ENCODE measurements at places on chromosomes 7 and 10.
A peak's percentile ranks its signal among the peaks of the same experiment; 100 is the strongest.

GRCh38 chr10:60989400-60989876, 45.5 kb upstream of the RHOBTB1 start:
- DNase-seq, result no peak

GRCh38 chr7:37518266-37518665, 69.6 kb upstream of the ELMO1 start:
- DNase-seq, result no peak

DNA sequence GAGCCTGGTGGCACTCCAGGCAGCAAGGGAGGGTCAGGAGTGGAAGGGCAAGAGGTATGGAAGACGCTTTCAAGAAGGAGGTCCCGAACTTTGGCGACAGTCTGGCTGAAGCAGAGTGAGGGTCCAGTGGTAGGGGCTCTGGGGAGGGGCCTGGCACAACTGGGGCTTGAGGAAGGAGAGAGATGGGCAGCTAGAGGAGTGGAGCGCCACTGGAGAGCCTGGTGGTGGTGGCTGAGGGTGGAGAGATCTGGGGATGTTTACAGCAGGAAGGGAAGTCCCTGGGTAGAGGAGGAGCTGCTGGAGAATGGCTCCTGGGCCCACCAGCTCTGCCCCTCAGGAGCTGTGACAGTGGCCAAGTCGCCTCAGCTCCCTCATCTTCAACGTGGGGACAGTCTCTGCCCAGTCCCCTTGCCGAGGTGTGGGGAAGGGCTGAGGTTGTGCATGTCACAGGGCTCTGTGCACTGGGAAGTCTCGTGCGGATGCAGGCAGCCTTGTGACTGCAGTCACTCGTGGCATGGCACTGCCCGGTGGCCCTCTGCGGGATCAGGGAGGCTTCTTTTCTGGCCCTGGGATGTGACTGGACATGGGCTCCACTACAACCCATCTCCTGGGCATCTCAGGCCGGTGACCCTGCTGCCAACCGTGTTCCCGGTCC, 18.5 kb downstream of the UBTD1 start:
- no peak for DNase-seq

DNA sequence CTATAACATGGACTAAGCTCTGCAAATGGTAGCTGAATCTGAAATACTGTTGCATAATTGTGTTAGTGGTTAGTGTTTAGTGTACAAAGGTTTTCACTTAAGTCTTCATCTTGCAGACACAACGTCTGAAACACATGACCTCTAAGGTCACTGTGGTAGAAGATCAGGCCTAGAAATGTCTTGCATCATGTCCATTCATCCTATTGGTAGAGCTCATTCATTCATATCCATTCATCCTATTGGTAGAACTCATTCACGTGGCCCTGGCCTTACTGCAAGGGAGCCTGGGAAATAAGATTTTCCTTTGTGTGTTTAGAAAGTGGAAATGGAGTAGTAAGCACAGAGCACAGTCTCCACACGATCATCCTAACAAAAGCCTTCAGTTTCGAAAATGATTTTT, 485.8 kb downstream of the PLXNA4 start:
- no peak for DNase-seq

DNA sequence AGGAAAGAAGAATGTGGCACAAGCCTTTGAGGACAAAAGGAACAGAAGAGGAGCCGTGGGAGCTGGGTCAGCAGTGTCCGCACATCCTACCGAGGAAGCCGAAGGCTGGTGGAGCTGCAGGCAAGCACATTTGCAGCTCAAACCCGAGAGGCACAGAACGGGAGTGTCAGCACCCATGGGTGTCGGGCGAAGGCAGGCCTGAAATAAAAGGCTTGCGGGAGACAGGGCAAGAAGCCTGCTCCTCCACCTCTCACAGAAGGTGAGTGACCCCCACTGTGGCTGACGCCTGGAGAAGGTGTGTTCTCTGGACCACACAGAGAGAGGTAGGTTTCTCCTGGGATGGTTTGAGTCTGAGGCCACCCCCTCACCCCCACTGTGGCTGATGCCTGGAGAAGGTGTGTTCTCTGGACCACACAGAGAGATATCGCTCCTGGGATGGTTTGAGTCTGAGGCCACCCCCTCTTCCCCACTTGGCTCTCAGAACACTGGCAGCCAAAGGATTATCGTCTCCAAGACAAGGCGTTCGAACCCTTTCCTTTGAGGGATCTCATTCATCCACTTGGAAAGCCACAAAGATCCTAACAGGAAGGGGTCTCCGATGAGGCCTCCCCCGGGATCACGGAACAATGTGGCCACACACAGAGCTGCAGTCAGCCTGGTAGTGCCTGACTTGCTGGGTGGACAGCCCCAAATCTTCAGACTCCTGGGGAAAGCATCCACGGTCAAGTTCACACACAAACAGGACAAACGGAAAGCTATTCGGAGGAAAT, 21.6 kb upstream of the GTPBP4 start:
- DNase-seq, result no peak

- DNase-seq, result no peak
Measured at GRCh38 chr7:87021285-87021684, 38.2 kb downstream of the ELAPOR2 start.

DNA sequence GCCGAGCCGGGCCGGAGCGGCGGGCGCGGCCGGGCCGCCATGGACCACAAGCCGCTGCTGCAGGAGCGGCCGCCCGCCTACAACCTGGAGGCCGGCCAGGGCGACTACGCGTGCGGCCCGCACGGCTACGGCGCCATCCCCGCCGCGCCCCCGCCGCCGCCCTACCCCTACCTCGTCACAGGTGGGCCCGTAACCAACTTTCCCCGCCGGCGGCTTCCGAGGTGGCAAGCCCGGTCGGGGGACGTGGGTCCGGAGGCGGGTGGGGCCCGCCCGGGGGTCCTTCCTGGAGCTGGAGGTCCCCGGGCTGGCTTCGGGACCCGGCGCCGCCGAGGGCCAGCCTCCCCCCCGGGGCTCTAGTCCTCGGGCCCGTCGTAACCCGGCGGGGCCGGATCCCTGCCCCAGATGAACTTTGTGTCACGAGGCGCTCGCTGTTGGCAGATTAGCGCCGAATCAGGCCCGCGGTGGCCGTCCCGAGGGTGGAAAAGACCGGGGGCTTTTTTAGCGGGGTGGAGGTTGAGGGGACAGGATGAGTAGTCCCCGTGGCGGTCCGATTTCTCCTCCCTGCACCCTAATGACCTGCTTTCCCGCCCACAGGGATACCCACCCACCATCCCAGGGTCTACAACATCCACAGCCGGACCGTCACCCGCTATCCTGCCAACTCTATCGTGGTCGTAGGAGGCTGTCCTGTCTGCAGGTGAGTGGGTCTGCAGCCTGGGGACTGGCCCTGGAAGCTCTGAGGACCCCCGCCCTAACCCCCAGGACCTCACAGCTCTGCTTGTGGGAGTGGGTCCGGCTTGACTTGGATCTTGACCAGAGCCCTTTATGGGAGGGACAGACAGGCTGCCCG, 496 bp downstream of the BRI3 start:
- DNase-seq, result no peak

GRCh38 chr10:60535427-60535826, 145.8 kb upstream of the ANK3 start:
- no peak for DNase-seq

DNA sequence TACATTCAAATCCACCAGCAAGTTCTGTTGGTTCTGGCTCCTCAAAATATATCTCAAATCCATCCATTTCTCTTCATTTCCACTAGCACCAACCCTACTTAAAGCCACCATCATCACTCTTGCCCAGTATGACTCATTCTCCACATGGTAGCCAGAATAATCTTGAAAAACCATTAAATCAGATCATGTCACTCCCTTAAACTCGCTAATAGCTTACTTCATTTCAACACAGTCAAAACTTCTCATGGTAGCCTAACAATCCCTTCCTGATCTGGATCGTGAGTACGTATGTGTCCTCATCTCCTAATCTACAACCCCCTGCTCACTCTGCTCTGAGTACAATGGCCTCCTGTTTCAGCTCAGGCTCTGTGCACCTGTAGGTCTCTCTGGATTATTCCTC, 8.7 kb downstream of the EPC1 start:
- DNase-seq, result no peak

GRCh38 chr7:131014906-131015656, 281.1 kb upstream of the KLF14 start:
- no peak for DNase-seq

DNA sequence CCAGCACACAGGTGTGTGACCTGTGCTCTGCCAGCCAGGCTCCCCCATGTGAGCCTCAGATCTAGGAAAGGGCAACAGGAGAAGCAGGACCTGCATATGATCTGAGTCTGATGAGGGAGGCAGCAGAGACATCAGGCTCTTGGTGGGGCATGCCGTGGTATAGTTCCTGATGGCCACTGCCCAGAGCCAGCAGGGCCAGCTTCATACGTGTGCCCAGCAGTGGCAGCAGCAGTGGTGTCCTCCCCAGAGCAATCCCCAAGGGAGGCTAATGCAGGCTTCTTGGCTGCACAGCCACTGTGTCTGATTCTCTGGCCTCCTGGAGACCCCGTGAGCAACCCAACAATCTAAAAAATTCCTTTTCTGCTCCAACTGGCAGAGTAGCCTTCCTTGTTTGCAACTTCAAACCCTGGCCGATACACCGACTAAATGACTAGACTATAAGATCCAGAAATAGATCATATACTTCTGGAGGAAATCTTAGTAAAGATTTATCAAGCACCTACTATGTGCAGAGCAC, 230.6 kb upstream of the ZMIZ1 start:
- DNase-seq, result no peak

GRCh38 chr10:13956826-13957225, 370.1 kb downstream of the PRPF18 start:
- no peak for DNase-seq

DNA sequence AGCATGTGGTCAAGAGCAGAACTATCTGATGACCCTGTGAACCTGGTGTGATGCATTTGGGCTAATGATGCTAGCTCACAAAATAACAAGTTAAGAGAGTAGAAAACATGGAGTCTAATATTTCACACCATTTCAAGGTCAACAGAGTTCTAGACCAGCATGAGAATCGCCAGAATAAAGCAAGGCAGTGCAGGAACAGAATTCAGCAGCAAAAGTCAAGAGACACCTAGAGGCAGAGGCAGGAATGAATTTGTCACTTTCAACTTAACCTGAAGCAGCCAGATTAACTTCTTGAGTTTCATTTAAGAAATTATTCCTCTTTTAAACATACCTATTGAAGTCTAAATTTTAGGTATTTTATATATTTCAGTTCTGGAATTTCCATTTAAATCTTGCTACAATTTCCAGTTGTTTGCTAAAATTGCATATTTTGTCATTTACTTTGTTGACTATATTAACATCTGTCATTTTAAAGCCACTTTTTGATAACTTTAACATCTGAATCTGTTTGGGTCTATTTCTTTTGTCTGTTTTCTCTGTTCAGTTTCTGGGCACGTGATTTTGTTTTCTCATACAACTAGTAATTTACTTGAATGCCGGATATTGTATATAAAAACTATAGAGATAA, 44.2 kb upstream of the PRSS58 start:
- DNase-seq, result peak; percentile 55

GRCh38 chr7:17385612-17386011, 87.2 kb downstream of the AHR start:
- DNase-seq, result no peak

- peak; percentile 55 for DNase-seq
Measured at GRCh38 chr7:137953043-137953664, 48.7 kb downstream of the CREB3L2 start.

DNA sequence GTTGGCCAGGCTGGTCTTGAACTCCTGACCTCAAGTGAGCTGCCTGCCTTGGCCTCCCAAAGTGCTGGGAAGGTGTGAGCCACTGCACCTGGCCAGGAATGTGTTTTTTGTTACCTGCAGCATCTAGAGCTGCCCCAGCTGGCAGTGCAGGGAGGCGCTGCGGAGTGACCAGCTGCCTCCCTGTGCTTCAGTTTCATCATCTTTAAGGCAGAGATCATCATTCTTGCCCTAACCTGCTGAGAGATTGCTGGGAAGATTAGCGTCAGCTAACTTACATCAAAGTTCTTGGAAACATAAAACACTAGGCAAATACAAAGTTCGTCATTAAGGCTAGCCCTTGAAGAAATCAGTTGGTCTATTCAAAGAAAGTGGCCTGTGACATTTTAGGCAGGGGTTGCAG, 2.3 kb downstream of the ZNF282 start:
- no peak for DNase-seq

GRCh38 chr7:16559497-16560179, 33.0 kb downstream of the LRRC72 start:
- no peak for DNase-seq

GRCh38 chr7:33961948-33962347, 56.6 kb downstream of the BMPER start:
- no peak for DNase-seq

GRCh38 chr7:84271543-84271942, 77.0 kb upstream of the SEMA3A start:
- no peak for DNase-seq

- DNase-seq, result no peak
Measured at GRCh38 chr10:91340613-91341362, 69.4 kb upstream of the HECTD2 start.

GRCh38 chr7:136452949-136453348, 415.5 kb upstream of the CHRM2 start:
- no peak for DNase-seq

GRCh38 chr7:117051808-117052207, 98.5 kb downstream of the ST7 start:
- no peak for DNase-seq

DNA sequence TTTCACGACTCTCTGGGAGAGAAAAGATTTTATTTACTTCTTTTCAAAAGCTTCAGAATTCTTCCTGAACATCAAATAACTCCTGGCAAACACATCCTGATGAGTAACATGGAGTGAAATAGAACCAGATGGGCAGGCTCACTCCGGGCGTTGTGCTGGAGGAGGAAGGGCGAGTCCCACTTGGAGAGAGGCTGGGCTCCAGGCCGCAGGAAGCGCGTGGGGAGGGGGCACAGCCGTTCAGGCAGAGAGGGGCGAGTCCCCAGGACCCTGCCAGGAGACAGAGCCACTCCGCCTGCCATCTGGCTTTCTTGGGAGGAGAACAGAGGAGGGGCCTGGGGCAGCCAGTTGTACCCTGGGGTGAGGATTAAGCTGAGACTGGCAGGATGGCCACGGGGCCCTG, 265.9 kb upstream of the ZMIZ1 start:
- DNase-seq, result no peak

- no peak for DNase-seq
Measured at GRCh38 chr10:10797513-10797912, 220.2 kb upstream of the CELF2 start.

GRCh38 chr10:93876381-93876780, 17.4 kb upstream of the SLC35G1 start:
- DNase-seq, result no peak

GRCh38 chr10:132158122-132158741, 28.5 kb upstream of the DPYSL4 start:
- peak; percentile 62 for DNase-seq

DNA sequence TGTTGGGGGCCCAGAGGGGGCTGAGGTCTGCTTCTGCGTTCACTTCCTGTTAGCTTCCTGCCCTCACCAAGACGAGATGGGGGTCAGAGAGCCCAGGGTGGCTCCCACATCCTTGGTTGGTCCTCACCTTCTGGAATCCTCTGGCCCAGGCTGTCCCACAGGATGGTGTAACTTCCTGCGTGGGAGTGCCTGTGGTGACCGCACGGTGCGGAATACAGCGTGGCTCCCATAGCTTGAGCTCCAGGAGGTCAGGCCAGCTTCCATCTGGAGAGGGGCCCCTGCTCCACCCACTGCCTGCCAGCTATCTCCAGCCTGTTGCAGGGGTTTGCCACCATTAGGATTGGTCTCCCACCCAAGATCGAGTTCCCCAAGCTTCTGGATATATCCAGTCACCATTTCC, 681.2 kb upstream of the FOXK1 start:
- DNase-seq, result no peak
